ENCODE measurements at places on chromosomes 4 and X.

- DNase-seq = peak; percentile 58
Observed at GRCh38 chr4:2469192-2469984, 482 bp downstream of the RNF4 start.

DNA sequence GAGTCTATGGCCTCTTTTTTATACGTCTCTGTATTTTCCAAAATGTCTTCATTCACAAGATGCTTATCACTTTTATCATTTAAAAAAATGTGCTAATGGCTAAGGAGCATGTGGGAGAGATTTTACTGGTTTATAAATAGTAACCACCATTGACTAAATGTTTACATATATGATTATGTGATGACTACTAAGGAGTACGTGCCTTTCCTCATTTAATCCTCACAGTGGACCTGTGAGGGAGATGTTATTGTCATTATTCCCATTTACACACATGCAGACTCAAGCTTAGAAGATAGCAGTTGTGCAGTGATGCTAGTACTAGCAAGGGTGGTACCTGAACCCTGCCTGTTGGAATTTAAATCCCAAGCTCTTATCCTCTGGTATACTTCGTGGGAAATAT is 2.4 kb downstream of the SRD5A3 start:
- DNase-seq = no peak

GRCh38 chr4:181728305-181728966 is 514.8 kb upstream of the TENM3 start:
- no peak for DNase-seq

DNA sequence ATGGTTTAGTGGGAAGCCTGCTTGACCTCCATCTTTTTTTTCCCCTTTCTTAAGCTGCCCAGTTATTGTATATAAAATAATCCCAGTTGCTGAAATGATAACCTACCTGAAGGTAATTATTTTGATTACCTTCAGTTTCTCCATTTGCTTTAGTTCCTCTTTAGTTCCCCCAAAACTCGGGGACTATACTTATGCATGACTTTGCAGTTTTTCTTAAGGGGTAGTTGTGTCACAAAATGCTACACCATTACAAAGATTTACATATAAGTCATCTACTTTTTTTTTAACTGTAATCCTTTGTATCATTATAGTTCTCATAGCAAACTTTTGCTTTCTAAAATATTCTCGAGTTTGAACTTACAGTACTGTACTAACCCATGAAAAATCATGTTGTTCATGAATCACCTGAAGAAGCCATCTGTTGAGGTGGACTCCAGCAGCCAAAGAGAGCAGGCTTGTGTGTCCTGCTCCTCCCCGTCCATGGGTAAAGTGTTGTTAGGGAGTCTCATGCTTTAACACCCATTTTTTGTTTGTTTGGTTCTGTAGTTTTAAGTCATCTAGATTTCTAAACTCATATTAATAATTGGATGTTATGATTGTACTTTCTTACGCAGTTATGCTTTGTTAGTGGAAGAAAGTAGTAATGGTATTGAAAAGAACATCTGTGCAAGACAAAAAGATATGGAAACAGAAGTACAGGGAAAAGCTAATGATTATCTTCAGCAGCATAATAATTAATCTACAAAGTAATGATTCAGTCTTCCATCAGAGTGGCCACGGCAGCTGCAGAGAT is 34.6 kb downstream of the HADH start:
- DNase-seq = no peak

DNA sequence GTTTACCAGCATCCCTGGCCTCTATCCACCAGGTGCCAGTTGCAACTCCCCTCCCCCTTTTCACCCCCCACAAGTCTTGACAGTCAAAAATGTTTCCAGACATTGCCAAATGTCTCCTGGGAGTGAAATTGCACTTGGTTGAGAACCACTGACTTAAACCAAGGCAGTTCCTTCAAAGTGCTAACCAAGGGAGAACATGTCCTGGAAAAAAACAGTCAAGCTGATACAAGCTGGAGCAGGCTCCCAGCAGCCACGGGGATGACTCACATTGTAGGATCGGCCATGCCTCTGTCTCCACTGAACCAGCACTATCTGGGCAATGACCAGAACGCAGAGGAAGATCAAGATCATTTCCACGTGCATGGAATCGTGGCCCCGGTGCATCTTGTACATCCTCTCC is 11.4 kb downstream of the RNF175 start:
- DNase-seq = no peak

DNA sequence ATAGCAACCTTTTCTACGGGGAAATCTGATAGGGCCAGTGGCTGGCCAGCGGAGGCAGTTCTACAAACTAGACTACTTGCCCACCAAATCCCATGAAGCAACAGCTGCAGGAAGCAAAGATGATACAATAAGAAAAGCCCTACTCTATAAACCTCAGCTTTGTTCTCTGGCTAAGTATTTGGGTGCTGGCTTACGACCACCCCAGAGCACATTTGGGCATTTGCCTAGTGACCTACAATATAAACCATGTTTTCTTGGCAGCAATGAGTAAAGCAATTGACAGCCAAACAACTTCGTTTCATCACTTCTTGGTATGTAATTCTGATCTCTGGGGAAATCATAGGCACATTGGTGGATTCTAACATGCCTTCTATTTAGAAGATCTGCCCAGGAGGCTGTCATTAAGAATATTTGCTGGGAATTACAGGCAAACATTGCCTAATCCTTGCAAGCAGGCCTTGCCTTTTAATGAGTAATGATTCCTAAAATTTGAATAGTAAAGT is 7.5 kb upstream of the LHFPL1 start:
- no peak for DNase-seq

All from nephron progenitor cell (in vitro differentiated cells).